GM12892 (cell line): ENCODE measurements at places on chromosomes 1 and 21.

- DNase-seq = no peak
Measured at GRCh38 chr1:91643431-91643830, 142.8 kb downstream of the CDC7 start.

- no peak for DNase-seq
Measured at GRCh38 chr1:26083208-26083607, 15.8 kb upstream of the TRIM63 start.

- no peak for DNase-seq
Measured at GRCh38 chr1:167548059-167548932, 5.3 kb downstream of the CREG1 start.

DNA sequence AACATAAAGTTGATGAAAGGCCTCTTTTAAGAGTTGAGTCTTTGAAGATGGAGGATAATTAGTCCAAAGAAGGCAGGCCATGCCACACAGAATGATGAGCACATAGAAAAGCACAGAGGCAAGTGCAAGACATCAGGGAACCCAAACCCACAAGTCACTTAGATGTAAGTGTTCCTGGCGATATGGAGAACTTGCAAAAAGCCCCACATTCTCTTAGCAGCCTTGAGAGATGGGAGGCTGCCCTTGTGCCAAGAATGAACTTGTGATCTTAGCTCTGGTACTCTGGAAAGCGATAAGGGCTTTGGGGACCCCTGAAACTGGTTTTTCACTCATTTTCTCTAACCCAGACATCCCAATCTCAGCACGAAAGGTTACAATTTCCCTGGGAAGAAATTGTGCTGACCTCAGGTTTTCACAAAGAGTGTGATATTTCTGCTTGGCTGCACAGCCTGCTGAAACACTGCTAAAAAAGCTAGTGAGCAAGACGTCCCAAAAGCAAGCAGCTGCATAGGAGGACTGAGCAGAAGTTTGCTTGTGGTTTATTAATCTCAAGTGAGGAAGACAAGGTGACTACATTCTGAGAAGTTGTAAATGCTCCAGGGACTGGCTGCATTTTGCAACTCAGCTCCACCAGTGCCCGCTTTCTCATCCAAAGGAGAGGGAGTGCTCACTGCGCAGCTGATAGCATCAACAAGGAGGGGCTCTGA, 496.9 kb upstream of the CAMK1G start:
- no peak for DNase-seq

DNA sequence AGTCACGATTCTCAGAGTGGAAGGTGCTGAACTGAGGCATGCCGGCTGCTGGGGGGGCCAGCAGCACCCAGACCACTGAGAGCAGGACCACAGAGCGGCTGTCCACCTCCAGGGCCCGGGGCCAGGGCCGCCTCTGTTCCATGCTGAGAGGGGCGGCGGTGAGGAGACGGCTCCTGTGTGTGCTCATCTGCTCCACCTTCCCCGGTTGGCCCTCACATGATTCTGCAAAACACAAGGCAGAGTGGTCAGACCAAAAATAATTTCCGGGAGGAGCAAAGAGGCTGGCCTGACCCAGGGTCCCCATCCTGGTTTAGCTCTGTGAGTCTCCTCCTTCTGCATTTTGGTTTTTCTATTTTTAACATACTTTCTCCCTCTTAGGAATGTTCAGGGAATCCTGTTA, 26.4 kb downstream of the PLXNA2 start:
- DNase-seq = no peak
